Effector memory CD8-positive, alpha-beta T cell (primary cell): ENCODE measurements at places on chromosomes 16 and 17.

- no peak for DNase-seq
Observed at GRCh38 chr16:35255186-35255803, 1795.9 kb downstream of the TP53TG3F start.

DNA sequence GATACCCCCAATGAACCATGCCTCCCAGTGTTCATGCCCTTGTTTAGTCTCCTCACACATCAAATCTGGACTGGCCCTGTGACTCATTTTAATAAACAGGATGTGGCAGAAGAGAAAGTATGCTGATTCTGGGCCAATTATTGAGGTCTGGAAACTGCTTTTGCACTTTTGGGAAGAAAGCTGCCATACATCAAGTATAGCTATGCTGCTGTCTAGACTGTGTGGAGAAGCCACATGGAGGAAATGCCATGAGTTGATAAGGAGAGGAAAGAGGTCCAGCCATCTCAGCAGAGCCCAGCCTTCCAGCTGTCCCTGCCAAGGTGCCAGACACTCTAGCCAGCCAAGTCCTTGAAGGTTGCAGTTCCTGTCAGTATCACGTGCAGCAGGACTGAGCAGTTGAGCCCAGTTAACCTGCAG lies 16.7 kb downstream of the RPRML start:
- no peak for DNase-seq

- no peak for DNase-seq
Observed at GRCh38 chr17:18224053-18224386, 1.4 kb upstream of the LLGL1 start.

DNA sequence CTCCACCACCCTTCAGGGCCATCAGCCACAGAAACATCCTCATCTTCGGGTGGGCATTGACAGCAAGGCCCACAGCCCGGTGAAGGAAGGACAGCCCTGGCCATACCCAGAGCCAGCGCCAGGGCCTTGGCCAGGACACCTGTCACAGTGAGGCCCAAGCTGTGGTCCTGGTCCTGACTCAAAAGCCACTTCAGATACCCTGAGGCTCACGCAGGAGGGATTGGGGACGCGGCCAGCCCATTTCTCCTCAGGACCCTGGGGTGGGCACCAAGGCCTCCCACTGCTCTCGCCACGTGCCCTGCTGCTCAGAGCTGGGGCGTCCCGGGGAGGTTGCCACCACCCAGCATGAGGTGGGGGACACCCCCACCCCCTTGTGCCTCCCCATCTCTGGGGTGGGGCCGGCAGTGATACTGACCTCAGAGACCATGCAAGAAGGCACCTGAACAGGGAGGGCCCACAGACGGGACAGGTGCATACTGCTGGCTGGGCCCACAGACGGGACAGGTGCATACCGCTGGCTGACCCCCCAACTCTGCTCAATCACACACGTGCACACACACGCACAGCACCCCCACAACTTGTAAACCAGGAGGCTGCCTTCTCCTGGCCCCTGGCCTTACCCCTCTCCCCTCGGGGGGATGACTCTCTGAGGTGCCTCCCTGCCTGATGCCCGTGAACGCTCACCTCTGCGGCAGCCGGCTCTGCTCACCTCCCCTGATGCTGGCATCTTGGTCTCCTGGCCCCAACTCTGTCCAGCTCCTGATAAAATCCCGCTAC lies 14.2 kb downstream of the SLC7A5 start:
- no peak for DNase-seq

GRCh38 chr17:33389504-33390135 lies 96.5 kb upstream of the ASIC2 start:
- DNase-seq, result no peak
